ENCODE measurements at places on chromosomes 12 and 14.

GRCh38 chr14:37275963-37276362, 78.2 kb downstream of the MIPOL1 start:
- H3K4me1 ChIP-seq = no peaks in the 10 kb centered on the region
- no peak overlapping the region for H3K4me3 ChIP-seq
- no peaks in the 10 kb centered on the region for H3K27me3 ChIP-seq
- no peak for DNase-seq
- no peak overlapping the region for H3K27ac ChIP-seq
- no peaks in the 10 kb centered on the region for H3K36me3 ChIP-seq

DNA sequence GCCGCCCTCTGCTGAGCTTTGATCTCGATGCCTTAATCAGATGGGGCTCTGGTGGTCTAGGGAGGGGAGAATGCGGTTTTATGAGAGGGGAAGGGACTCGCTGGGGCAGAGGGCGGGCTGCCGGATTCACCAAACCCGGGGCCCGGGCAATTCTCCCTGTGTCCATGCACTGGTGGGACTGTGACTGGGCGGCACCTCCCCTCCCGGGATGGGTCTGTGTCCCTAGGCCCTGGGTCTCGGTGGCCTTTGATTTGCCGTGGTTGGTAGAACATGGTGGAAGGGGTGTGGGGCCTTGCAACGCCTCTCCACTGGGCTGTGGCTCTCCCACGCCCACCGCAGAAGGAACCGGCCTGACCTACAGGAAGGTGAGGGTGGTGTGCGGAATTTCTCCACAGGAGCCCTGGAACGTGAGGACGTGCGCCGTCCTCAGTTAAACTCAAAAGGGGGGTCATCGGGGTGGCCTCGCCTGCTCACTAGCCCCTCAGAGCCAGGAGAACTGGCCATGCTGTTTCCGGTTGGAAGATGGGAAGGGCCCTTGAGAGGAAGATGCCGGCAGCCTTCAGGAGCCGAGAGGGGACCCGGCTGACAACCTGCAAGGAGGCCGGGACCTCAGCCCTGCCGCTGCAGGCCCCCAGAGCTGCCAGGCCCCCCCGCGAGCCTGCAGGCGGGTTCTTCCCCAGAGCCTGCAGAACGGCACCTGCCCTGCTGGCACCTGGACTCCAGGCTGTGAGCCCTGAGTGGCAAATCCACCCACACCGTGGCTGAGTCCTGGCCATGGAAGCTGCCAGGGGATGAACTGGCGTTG, 43.6 kb downstream of the NOC4L start:
- no peak for DNase-seq
- no peak overlapping the region for H3K27ac ChIP-seq
- no peak overlapping the region for H3K4me3 ChIP-seq
- H3K27me3 ChIP-seq = peaks cover 73% of the 10 kb centered on the region
- H3K36me3 ChIP-seq = no peaks in the 10 kb centered on the region

- H3K4me3 ChIP-seq = no peak overlapping the region
- H3K27me3 ChIP-seq = no peaks in the 10 kb centered on the region
- DNase-seq = no peak
These were observed 182.9 kb downstream of the GLT1D1 start for GRCh38 chr12:129036135-129036534.

- H3K27me3 ChIP-seq = no peaks in the 10 kb centered on the region
- no peak for DNase-seq
- no peak overlapping the region for H3K27ac ChIP-seq
- H3K4me1 ChIP-seq = no peaks in the 10 kb centered on the region
- no peaks in the 10 kb centered on the region for H3K36me3 ChIP-seq
These were observed 481.7 kb downstream of the BCAT1 start for GRCh38 chr12:24467226-24467625.

DNA sequence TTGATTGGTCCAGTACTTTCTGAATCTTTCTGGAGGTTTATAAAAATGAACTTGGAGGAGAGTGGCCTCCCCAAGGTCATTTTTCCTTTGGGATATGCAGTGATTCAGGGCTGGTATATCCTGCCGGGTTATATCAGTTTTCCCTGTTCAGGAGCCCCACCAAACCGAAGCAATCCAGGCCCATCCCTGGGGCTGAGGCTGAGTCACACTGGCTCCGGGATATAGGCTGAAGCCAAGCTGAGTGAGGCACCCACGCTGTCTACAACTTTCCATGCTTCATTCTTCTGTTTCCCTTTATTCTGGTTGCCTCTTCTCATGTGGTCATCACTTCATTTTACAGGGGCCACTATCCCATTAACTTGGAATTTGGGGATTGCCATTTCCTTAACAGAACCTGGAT, 3.4 kb downstream of the SSPN start:
- H3K4me3 ChIP-seq = no peak overlapping the region
- DNase-seq = no peak
- H3K36me3 ChIP-seq = no peaks in the 10 kb centered on the region

DNA sequence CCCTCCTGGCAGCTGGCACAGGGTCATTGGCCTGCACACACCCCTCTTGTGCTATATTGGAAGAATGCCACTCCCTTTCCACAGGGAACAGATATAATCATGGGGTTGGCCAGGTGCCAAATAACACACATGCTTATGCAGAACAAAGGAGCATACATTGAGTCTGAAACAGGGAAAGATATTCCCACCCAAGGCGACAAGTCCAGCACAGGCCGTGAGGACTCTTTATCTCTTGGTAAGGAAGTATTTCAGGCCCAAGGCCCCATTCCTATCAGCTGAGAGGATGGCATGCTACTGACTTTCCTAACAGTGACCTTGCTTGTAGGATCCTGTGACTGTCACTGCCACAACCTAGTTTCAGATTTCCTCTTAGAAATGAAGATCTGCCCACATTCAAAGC, 59.0 kb upstream of the STXBP6 start:
- no peaks in the 10 kb centered on the region for H3K27me3 ChIP-seq
- no peaks in the 10 kb centered on the region for H3K4me1 ChIP-seq
- H3K4me3 ChIP-seq = no peak overlapping the region
- no peaks in the 10 kb centered on the region for H3K36me3 ChIP-seq

- no peaks in the 10 kb centered on the region for H3K4me1 ChIP-seq
- H3K4me3 ChIP-seq = no peak overlapping the region
- H3K36me3 ChIP-seq = no peaks in the 10 kb centered on the region
- no peak overlapping the region for H3K27ac ChIP-seq
- H3K27me3 ChIP-seq = no peaks in the 10 kb centered on the region
These were observed 19.7 kb upstream of the NUDT4 start for GRCh38 chr12:93358058-93358457.

GRCh38 chr14:35999294-35999693, 173.2 kb downstream of the BRMS1L start:
- H3K4me3 ChIP-seq = no peak overlapping the region
- DNase-seq = no peak
- H3K36me3 ChIP-seq = no peaks in the 10 kb centered on the region
- H3K27me3 ChIP-seq = no peaks in the 10 kb centered on the region

GRCh38 chr12:89765959-89766824, 57.6 kb upstream of the ATP2B1 start:
- H3K36me3 ChIP-seq = no peaks in the 10 kb centered on the region
- H3K27ac ChIP-seq = no peak overlapping the region
- H3K4me3 ChIP-seq = no peak overlapping the region

DNA sequence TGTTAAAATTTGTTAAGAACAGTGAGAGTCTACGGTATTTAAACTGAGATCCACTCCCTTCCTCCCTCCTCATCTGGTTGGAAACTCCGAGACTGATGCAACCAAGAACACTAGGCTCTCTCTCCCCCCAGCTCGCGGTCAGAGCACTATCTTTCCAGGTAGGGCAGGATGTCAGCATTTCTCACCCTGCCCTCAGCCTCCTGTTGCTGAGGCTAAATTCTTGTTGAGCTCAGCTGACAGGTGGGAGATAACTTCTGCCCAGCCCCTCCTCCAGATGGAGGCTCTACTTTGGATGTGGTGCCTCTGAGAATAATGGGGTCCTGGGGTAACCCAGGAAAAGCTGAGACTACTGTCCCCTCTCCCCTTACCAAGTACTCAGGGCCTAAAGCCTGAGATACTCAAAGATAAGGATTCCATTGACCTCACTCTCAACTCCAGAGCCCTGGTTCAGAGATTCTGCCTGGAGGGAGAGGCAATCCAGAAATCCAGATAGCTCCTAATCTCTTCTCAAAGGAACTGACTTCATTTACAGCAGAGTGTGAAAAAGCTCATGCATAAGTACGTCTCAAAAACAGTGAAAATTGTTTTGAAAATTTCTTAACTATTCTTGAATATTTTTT, 110.1 kb downstream of the EML5 start:
- H3K36me3 ChIP-seq = no peaks in the 10 kb centered on the region
- H3K27ac ChIP-seq = no peak overlapping the region
- H3K27me3 ChIP-seq = no peaks in the 10 kb centered on the region
- 0 out of 2 replicates have a peak, but pooled peaks cover 2% of the 10 kb centered on the region for H3K4me1 ChIP-seq
- DNase-seq = no peak
- no peak overlapping the region for H3K4me3 ChIP-seq
